ENCODE measurements at places on chromosomes 2 and 18.

GRCh38 chr18:43620936-43621335 lies 343.6 kb upstream of the SYT4 start:
- DNase-seq: no peak

- no peak for DNase-seq
Measured at GRCh38 chr2:47899915-47900816, 6.1 kb downstream of the FBXO11 start.

- no peak for DNase-seq
Measured at GRCh38 chr2:51027442-51027841, 4.5 kb downstream of the NRXN1 start.

- no peak for DNase-seq
Measured at GRCh38 chr18:8040021-8040420, 472.9 kb downstream of the PTPRM start.

DNA sequence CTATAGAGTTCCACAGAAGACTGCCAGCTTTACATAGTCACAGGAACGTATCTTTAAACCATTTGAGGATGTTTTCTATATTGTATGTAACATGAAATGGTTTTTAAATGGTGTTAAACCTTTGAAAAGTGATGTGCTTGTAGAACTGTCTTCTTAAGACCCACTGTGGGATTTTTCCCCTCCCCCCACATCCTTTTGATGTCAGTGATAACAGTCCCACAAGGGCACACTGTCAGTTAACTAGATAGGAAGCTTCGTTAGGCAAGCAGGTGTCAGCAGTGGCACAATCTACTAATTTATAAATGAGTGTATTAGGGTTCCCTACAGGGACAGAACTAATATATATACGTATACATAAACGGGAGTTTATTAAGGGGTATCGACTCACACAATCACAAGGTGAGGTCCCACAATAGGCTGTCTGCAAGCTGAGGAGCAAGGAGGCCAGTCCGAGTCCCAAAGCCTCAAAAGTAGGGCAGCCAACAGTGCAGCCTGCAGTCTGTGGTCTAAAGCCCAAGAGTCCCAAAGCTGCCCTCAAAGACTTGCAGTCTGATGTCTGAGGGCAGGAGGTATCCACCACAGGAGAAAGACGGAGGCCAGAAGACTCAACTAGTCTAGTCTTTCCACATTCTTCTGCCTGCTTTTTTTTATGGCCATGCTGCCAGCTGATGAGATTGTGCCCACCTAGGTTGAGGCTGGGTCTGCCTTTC lies 23.8 kb upstream of the HNRNPLL start:
- peak; percentile 16 for DNase-seq

All from activated CD4-positive, alpha-beta T cell treated with anti-CD3 and anti-CD28 coated beads, Interleukin-2, amount 50 U/mL, for 1 hour (primary cell).